ENCODE measurements at places on chromosomes 2 and 18.

GRCh38 chr18:62954366-62954765, 239.0 kb downstream of the PHLPP1 start:
- DNase-seq, result no peak

GRCh38 chr18:32301976-32302743, 112.3 kb downstream of the MEP1B start:
- DNase-seq, result peak; percentile 69

DNA sequence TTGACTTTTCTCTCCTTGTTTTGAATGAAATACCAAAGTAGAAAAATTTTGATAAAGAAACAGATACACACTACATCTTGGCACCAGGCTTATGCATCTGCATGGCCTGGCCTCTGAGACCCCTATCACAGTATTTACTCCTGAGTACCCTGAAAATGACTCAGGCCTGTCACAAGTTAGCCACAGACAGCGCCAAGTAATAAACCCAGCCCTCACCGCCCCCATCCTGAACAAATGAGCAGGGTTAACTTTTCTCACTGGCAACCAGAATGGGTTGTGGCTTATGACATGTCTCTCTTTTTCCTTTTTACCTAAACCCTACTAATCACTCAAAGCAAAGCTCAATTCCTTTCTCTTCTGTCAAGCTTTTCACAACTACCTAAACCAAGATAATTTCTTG, 35.3 kb downstream of the SPRED2 start:
- no peak for DNase-seq

- no peak for DNase-seq
These were observed 305.9 kb upstream of the TMEFF2 start for GRCh38 chr2:192500550-192501200.

DNA sequence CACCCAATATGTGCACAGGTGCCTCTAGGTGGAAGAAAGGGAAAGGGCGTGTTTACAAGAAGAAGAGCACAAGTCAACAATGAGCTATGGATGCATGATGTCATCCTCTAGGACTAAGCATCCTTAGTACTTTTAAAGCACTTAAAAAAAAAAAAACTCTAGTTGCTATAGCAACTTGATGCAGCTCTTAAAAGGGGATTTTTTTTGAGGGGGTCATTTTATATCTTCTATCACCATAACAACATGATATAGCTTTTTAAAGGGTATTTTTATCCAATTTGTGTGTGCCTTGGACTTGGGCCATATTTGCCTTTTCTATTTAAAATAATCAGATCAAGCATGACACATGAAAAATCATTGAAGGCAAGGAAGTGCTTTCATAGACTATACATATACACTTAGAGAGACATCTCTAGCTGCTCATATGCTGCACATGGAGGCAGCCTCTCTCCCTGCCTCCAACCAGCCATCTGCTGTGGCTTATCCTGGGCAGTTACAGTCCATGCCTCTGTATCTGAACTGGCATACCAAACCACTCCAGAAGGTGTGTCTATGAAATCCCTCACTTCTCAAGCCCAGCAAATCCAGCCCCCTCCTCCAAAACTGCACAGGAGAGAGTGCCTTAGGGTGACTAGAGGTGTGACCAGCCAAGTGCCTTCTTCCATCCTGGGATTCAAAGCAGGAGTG, 165.4 kb downstream of the MSH2 start:
- DNase-seq, result no peak

- no peak for DNase-seq
These were observed 1.3 kb downstream of the CPS1 start for GRCh38 chr2:210557721-210558120.

GRCh38 chr18:77049938-77050337, 82.6 kb downstream of the MBP start:
- DNase-seq, result no peak

GRCh38 chr18:449374-449773, 51.1 kb downstream of the COLEC12 start:
- DNase-seq, result no peak

- DNase-seq, result peak; percentile 40
These were observed 9.6 kb downstream of the SERPINB2 start for GRCh38 chr18:63897072-63897471.

Measured in fibroblast of skin of left quadriceps (primary cell).